Progenitor cell of endocrine pancreas (in vitro differentiated cells): ENCODE measurements at places on chromosomes 13 and 19. TPM values are rescaled to one million over a fixed set of nuclear protein-coding genes. Genes with fewer than 3 reads are reported as not detected.

DNA sequence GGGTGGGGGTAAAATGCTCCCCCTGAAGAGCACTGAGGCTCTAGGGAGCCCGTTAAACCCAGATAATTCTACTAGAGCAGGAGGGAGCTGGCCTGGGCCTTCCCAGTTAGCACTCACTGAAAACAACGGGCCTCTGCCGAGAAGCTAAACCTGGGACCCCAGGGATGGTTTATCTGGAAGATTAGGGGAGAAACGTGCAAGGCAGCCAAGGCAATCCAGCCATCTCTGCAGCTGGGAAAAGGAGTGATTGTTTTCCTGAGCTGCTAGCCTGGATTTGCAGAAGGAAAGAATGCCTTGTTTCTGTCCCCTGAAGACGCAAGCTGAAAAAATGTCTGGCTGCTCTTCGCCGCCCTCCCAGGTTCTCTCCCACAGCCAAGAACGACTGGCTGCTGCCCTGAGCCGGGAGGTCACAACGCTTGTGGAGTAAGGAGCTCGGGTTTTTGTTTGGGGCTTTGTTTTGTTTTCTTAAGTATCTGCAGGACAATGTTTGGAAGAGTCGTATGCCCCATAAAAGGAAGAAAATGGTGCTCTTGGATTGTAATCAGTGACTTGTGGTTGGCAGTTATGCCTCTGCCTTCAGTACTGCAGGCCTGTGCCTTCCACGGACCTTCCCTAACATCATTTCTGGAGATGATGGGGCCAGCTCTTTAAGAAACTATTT, 31.5 kb downstream of the COL4A2 start:
- DNase-seq: no peak
- H3K36me3 ChIP-seq: no peaks in the 10 kb centered on the region
- no peak overlapping the region for H3K27ac ChIP-seq
- H3K4me3 ChIP-seq: no peak overlapping the region

The FUT6 gene
- not detected in 2 replicates for total RNA-seq

DNA sequence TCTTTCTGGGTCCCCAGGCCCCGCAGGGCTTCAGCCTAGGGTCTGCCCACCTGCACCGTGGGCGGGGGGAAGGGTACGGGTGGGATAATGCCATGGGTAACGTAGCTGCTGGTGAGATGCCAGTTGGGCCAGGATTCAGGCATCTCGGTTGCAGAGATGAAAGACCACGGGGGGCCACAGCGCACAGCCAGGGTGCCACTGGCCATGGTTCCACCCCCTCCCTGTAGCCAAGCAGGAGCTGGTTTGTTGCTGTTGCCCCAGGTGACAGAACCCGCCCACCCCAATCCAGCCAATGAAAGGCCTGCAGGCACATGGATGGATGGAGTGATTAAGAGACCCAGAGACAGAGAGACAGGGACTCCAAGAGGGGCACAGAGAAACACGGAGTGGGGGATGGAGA, 1.0 kb upstream of the CGB7 start:
- H3K36me3 ChIP-seq: no peaks in the 10 kb centered on the region
- no peak for DNase-seq
- H3K27me3 ChIP-seq: peaks cover 72% of the 10 kb centered on the region
- no peak overlapping the region for H3K4me3 ChIP-seq
- H3K4me1 ChIP-seq: peaks cover 4% of the 10 kb centered on the region

GRCh38 chr19:58476498-58477015, 405 bp downstream of the ZNF446 start:
- H3K4me1 ChIP-seq: peaks cover 10% of the 10 kb centered on the region
- DNase-seq: no peak
- no peaks in the 10 kb centered on the region for H3K36me3 ChIP-seq
- no peaks in the 10 kb centered on the region for H3K27me3 ChIP-seq

GRCh38 chr19:32866061-32866460, 3.5 kb downstream of the SLC7A9 start:
- H3K27me3 ChIP-seq: no peaks in the 10 kb centered on the region
- no peak overlapping the region for H3K4me3 ChIP-seq
- H3K4me1 ChIP-seq: peaks cover 12% of the 10 kb centered on the region
- no peak overlapping the region for H3K27ac ChIP-seq
